ENCODE measurements at places on chromosomes 6 and 20. TPM values are rescaled to one million over a fixed set of nuclear protein-coding genes. Genes with fewer than 3 reads are reported as not detected.

Gene MACROD2
- 41.8 TPM for total RNA-seq

Gene SSTR4
- not detected for total RNA-seq

Gene HSPA12B
- 2.7 TPM for total RNA-seq

Gene GABRR2
- 0.25 TPM for total RNA-seq

Gene GPX5
- total RNA-seq = not detected

Gene SLC17A1
- not detected for total RNA-seq

Gene ALDH5A1
- total RNA-seq = 17.2 TPM

Gene F13A1
- total RNA-seq = 3.2 TPM

Gene PHACTR3
- total RNA-seq = 31.0 TPM

Gene PNLDC1
- total RNA-seq = not detected

Gene TOP1
- 31.0 TPM for total RNA-seq

Gene KCNQ2
- total RNA-seq = 136 TPM

Gene RREB1
- total RNA-seq = 1.5 TPM

Gene BANF2
- not detected for total RNA-seq

Gene TPBG
- 3.7 TPM for total RNA-seq

Gene C6orf163
- total RNA-seq = 6.4 TPM

Gene TP53TG5
- total RNA-seq = not detected

Gene RPP40
- total RNA-seq = 8.1 TPM

Data from temporal lobe (tissue), 4 donors.